ENCODE measurements at places on chromosomes 1 and 21.

GRCh38 chr1:29800120-29800519 is 563.8 kb downstream of the PTPRU start:
- DNase-seq: no peak

DNA sequence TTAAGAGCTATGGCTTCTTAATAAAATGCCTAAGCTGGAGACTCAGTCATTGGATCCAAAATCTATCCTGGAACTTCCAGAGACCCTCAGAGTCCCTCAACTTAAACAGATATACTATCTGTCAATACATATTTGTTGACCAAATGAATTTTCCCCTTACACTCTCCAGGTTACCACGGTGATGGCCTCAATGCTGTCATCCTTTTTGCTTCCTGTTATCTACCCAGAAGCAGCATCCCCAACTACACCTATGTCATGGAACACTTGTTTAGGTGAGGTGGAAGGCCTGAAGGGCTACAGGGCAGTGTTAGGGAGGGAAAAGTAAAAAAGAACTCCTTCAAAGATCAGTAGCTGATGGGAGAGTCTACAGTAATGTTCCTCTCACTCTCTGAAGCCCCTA is 4.4 kb upstream of the C1orf56 start:
- no peak for DNase-seq

DNA sequence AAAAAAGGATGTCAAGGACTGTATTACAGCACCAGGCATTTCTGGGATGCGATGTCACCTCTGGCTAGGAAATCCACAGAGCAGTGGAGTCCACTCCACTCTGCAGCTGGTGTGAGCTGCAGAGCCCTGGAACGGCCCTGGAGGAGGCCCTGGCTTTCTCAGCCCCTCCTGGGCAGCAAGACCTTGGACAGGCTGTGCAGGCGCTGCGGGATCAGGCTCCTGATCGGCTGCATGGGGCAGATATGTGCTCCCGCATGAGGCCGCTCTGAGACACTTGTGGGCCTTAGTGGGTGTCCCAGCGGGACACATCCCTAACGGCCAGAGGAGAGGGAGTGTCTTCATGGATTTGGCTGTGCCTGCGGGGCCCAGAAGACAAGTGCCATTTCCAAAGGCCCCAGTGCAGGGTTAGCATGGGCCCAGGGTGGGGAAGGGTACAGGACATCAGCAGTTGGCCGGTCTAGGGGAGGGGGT is 6.2 kb downstream of the DNMT3L start:
- no peak for DNase-seq

DNA sequence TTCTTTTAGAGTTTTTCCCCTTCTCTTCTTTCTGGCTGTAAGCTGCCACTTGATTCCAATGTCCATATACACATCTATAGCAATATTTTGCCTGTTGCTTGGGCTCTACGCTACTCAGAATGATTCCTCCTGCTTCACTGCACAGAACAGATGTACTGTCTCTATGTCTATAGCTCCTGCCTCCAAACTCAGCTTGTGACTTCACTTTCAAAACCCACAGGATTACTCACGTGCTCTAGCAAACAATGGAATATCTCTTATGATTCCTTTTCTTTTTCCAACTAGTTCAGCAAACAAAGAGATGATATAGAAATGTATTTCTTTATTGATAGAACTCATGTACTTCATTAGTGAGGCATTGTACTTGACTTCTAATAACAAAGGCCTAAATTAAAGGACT is 80.5 kb upstream of the SOX13 start:
- DNase-seq: no peak

DNA sequence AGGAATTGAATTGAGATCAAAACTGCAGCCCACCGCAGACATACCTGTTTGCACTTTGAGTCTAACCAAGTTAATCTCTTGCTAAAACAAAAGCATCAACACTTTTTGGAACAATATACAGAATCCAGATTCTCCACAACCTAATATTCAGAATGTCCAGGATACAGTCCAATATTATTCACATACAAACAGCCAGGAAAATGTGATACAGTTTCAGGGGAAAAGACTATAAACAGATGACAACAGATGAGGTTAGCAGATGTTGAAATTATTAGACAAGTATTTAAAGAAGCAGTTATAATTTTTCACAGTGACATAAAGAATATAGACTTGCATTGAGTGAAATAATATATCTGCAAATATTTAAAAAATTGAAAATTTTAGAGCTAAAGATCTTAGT is 678.1 kb upstream of the CXADR start:
- no peak for DNase-seq

GRCh38 chr1:234912548-234913277 is 215.9 kb downstream of the TOMM20 start:
- no peak for DNase-seq

GRCh38 chr1:205026181-205026580 is 16.8 kb upstream of the CNTN2 start:
- DNase-seq: no peak

DNA sequence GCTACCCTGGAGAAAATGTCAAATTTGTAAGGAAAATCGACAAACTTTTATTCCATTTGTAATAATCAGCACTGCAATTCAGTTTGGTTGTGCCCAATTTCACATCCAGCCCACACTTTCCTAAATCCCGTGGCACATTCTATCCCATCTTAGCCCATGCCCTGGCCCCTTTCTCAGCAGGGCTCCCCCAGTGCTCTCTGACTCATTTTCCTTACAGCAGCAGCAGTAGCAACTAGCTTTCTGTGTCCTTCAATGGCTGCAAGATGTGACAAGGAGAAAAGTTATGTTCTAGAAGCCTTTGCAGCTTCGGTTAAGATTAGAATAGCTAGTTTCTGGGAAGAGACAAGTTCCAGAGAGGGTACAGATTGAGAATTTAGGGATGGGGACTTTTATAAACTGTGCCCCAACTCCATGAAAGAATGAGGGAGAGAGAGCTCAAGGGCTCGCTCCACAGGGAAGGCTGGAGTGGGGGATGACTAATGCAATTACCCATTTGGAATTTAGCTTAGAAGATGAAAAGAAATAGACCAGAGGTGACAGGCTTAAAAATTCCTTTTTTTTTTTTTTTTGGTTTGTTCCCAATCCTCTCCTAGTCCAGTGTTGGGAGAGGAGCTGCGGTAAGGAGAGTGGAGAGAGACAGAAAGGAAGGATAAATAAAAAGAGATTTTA is 47.0 kb upstream of the POU2F1 start:
- DNase-seq: no peak
